ENCODE measurements at places on chromosomes 3 and 15.
A peak's percentile ranks its signal among the peaks of the same experiment; 100 is the strongest.

DNA sequence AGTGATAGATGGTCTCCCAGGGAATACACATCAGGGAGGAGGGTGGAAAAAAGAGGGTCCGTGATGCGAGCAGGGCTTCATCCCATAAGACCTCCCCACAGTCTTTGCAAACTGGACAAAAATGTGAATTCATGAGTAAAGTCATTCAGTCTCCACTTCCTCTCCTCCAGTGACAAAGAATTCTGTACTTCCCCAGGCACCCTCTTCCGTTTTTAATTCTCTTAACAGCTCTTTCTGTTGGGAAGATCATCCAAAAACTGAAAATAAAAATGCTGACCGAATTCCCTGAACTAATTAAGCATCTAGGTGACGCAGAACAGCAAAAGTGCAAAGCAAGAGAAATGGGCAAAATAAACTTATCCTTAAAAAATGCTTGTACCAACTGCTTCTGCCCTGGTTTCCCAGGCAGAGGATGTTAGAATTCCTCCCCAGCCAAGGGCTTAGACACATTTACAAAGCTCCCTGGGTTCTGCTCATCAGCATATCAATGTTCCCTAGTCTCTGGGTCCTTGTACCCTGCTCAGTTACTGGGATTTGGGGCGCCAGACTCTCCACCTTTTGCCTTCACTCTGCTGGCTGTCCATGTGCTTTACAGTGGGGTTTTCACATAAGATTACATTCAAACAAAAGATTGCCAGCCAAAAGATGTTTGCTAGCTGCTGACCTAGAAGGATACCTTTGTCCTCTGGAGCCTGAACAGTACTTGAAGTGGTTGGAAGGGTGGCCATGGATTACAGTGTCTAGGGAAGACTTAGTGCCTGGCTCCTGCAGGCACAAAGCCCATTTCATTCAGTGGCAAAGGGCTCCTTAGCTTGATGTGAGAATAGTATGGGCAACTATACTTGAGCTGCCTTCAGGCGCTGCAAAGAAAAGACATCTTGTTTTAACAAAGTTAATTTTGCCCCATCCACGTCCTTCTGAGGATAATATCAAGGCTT is 69.4 kb downstream of the ARNT2 start:
- no peak for DNase-seq

DNA sequence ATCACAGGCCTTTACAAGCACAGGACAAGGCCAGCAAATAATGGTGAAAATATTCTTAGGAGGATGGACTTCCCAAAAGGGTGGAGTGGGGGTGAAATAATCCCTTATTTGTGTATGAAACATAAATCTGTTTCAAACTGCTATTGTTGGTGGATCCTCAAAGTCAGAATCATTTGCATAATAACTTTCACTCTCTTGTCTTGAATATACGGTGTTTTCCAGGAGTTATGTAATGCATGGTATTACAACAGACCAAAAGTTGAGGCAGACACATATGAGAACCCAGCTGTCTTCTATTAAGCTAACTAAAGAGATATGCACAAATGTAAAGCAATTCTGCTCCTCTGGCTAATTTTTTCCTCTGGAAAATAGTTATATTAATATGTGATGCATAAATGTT is 57.7 kb downstream of the PRTG start:
- peak; percentile 54 for DNase-seq

GRCh38 chr3:183178833-183179549 is 16.5 kb upstream of the LAMP3 start:
- DNase-seq = no peak

- DNase-seq = no peak
Measured at GRCh38 chr3:72171463-72171881, 386.5 kb upstream of the PROK2 start.

DNA sequence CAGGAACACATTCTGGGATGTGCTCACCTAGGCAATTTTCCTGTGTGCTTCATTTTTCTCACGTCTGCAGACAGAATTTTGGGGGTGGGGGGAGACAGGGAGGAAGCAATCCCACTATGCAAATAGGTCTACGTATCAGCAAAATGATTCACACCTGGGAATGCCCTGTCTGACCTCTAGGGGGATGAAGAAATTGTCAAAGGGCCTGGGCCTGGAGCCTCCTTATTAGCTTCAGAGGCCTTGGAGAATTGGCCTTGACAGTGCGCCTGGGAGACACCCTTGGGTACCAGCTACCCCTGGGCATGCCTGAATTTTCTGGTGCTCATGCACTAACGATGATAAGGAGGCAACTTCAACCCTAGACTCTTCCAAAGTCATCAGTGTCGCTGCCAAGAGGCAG is 207.5 kb downstream of the CADPS start:
- no peak for DNase-seq

GRCh38 chr3:56131974-56132590 is 336.2 kb downstream of the ERC2 start:
- DNase-seq = peak; percentile 66

- no peak for DNase-seq
Measured at GRCh38 chr3:171803044-171803443, 7.2 kb downstream of the PLD1 start.

GRCh38 chr3:52614689-52615088 is 71.0 kb downstream of the PBRM1 start:
- DNase-seq = no peak

GRCh38 chr3:177746337-177746933 is 549.2 kb upstream of the TBL1XR1 start:
- peak; percentile 46 for DNase-seq
